ENCODE measurements at places on chromosomes 5 and 9.

DNA sequence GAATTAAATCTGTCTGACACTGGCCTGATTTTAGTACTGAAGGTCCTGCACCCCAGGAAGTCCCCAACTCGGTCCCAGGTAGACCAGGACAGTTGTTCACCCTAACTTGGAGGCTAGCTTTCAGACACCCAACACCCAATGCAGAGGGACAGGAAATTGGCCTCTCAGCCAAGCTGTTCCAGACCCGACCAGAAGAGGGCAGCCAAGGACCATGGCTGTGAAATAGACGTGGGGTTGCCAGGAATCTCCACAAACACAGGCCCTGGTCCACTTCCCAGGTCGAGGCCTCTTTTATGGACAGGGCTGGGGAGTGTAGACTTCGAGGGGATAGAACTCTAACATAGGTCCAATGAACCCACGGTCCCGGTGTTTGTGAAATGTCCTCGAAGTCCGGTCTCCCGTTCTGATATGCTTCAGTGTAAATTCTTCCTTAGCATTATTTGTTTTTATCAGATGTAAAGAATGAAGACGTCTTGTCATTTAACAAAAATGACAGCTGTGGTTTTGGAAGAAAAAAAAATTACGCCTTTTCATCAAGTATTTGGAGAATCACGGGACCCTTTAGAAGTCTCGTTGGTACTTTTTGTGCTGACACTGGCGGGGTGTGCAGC, 260.3 kb upstream of the ADAMTS16 start:
- peak; percentile 55 for DNase-seq

- DNase-seq = no peak
Observed at GRCh38 chr5:108942701-108943100, 195.0 kb downstream of the FER start.

DNA sequence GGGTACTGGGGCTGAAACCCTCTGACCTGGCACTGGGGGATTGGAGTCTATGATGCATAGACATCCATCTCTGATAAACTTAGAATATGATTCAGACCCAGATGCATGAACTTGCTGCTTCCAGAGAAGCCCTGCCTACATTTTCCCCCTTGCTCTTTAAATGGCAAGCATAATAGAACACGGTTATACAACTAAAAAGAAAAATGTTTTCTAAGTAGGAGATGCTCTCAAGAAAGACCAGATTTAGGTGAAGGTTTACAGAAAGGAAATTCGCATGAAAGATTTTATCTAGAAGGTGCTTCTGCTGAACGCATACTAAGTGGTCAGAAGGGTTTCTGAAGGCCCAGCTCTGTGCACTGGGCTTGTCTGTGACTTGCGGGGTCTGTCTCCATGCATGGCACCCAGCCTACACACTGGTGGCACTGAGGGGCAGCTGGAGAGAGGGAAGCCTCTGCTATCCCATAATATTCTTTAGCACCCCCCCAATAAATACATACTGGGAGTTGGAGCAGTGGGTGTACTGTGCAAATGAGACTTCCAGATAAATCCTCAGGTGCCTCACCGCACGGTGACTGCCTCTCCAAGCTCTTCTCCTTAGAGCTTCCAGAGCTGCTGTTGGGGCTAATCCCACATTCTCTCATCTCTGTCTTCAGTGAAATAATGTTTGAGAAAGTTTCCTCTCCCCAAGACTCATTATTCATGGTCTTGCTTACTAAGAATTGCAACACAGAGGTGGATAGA, 114.6 kb downstream of the FSTL4 start:
- no peak for DNase-seq

DNA sequence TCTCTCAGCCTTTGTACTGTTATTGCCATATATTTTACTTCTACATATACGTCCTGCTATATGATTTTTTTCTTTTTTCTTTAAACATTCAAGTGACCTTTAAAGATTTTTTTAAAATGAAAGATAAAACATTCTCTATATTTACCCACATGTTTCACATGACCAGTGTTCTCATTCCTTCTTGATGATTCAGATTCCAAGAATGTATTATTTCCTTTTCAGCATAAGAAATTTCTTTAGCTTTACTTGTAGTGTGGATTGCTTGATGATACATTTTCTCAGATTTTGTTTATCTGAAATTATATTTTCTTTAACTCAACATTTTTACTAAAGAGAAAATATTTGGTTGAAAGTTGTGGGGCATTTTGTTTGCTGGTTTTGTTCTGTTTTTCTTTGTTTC, 792.1 kb downstream of the BRINP1 start:
- peak; percentile 78 for DNase-seq

DNA sequence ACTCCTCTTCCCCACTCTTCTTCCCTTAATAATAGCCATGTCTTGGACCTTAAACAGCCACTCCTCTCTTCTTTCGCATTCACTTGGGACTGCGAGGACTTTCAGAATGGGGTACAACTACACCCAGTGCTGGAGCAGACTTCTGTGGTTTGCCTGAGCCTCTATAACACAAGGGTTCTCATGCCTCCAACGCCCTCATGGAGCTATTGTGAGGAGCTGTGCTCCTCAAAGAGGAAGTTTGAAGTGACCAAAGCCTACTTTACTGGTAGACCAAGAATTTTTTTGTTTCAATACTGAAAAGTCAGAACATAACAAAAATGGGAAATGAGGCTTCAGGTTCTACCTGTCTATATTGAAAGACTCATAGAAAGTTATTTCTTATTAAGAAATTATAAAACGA, 316.4 kb downstream of the PIK3R1 start:
- DNase-seq = no peak

- peak; percentile 30 for DNase-seq
Observed at GRCh38 chr5:118956727-118957126, 31.6 kb downstream of the DTWD2 start.

DNA sequence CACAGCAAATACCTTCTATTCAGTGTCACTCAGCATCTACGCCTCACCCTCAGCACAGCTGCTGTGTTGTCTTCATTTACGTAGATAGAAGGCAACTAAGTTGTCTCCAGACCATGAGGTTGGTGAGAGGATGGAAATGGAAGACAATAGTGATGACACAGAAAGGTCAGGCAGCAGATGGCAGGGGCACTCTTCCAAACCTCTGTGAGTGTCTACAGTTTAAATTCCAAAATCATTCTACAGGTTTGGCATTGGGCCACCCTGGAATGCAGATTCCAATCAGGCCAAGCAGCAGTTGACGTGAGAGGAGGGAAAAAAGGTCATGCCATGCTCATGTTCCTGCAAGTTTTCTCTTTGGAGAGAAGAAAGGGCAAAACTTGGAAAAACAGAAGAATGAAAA, 68.7 kb upstream of the ADAMTSL1 start:
- no peak for DNase-seq

DNA sequence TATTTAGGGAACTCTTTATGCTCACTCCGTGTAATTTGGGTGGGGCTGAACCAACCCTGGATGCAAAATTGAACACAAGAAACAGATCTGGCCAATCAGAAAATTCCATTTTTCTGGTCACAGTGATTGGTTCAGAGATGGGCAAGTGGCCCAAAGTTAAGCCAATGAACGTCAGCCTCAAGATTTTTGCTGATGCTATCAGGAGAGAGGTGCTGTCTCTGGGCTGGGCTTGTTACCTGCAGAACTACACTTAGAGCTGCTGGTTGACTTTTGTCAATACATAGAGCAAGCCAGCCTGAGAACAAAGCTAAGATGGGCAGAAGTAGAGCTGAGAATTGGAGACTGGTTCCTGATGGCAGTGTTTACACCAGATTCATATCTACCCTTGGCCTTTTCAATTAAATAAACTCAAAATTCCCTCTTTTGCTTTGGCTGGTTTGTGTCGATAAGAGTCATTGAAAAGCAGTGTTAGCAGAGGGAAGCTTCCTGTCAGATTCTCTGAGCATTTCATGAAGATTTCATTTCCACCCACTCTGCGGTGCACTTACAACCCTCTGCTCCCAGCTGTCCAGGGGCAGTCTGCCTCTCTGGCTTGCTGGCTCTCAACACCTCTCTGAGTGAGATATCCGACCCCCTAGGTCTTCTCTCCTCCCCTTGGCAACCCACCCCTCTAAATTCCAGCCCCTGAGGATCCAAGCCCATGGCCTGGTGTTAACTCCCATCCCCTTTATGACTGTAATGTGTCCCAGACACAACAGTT, 64.5 kb upstream of the PPARGC1B start:
- DNase-seq = no peak

DNA sequence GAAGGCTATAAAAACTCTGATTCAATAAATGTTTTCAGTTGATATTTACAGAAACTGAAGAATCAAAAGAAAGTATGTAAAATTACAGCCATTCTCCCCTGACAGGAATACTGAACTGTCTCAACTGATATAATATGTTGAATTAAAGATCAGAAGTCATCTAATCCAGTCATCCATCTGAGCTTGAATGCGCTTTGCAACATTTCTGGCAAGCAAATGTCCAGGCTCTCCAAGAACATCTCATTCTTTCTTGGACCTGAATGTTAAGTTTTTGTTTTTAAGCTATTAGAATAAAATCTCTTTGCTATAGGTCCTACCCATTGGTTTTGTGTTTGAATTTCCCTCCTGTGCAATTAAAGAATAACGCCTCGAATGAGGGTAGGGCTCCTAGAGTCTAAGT, 120.5 kb downstream of the MPDZ start:
- DNase-seq = no peak
